ENCODE measurements at places on chromosomes 2 and 18.

- no peak for DNase-seq
Measured at GRCh38 chr18:23682045-23682444, 7.2 kb upstream of the LAMA3 start.

DNA sequence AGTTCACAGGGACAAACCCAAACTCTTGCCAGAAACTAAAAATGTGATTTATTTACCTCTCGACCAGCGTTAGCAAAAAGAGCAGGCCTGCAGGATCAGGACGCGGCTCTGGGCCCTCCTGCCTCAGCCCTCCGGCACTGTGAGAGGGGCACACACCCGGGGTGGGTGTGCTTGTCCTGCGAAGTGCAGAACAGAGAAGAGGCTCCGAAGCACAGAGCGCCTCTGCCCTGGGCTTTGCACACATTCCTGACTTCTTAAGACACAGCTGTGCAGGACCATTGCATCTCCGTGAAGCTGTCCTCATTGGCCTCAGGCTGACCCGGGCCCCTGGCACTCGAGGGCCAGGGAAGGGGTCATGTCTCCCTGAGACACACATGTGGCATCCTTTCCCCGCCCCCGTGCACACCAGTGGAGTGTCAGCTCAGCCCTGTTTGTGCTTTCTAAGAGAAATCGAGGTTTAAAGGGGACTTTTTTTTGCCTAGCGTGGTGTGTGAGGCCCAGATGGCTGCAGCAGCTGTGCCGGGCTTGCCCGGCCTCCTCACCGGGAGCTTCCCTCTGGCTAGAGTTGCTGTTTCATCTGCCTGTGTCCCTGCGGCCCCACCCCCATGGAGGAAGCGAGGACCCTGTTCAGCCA is 9.9 kb upstream of the NFATC1 start:
- no peak for DNase-seq

DNA sequence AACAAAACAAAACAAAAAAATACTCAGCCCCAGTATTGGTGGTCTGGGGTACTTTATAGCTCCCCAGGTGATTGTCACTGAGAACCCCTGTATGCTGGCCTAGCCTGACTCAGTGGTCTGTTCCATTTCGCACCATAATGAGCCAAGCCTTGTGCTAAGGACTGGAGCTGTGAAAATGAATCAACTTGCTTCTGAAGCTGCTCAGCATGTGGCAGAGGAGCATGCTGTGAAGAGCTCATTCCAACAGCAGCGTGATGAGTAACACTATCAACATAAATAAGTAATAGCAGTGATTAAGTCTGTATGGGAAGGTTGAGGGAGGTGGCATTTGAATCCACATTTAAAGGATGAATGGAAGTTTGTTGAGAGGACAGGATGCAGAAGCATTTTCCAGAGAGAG is 67.2 kb upstream of the ATL2 start:
- DNase-seq: no peak

DNA sequence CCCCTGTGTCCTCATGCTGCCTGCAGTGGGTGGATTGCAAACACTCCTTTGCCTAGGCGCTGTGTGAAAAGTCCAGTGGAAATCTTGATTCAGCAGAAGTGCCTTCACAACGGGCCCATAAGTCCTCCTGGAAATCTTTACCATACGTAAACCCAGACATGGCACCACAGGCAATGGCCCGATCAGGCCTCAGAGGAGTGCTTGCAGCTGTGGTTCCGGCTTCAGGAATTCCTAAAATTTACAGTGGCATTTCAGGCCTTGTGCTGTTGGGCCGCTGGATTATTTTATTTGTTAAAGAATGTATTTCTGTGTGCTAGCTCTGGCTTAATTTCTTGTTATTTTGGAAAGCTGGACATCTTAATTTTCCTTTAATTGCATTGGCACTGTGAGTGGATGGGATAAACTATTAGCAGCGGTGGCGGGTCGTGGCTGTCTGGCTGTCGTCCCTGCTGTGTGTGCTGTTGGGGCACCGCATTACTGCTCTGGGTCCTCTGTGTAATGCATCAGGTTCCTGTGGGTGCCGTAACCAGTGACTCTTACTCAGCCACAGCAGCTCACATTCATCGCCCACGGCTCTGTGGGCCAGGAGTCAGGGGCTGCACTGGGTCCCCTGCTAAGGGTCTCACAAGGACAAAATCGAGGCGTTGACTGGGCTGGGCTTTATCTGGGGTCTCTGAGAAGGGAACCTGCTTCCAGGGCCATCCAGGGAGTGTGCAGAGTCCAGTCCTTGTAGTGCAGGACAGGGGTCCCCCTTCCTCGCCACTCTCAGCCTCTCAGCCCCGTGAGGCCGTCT is 73.1 kb downstream of the RTP5 start:
- no peak for DNase-seq

DNA sequence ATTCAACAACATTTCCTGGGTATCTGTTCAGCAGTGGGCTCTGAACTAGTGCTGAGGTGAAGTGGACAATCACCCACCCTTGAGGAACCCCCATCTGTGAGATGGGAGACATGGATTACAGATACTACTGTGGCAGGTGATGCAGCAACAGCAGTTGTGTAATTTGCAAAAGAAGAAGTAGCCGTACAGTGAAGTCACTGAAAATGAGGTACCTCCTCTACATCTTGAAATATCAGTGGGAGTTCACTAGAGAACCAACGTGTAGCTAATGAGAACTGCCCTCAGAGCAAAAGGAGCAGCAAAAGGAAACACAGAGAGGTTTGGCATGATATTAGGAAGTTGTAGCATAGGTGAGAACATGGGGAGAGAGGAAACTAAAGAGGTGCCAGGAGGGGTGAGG is 41.3 kb downstream of the VSNL1 start:
- no peak for DNase-seq

DNA sequence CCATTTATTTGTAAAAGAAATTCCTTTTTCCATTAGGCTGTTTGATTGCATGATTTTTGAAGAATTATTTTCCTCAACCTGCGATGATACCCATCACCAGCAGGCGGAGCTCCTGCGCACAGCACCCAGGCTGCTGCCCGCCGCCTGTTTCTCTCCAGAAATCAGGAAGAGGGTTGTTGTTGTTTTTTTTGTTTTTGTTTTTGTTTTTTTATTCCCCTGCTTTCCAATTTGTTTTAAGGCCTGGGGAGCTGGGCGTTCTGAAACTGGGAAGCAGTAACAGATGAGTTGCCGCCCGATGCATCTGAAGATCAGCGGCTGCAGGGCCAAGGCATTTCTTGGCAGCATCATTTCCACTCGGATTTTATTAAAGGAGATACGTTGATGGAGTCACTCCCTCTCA is 132.1 kb downstream of the MBP start:
- DNase-seq: peak; percentile 86

- DNase-seq: no peak
Measured at GRCh38 chr18:75831960-75832359, 404.5 kb upstream of the SMIM21 start.

DNA sequence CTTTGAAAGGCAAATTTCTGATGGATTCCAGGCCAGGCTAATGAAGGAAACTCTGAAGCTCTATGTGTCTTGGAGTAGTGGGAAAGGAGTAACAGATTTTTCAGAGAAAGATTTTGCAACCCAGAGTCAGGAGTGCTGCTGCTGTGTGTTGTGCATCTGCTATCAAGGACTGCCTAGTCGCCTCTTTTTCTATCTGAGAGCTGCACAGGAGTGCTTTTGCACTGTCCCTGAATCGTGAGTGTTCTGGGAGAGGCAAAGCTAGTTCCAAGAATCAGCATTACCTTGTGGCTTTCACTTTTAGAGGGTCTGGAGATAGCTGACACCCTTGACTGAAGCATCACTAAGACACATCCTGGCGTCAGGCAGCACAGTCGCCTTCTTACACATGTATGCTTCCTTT is 336.4 kb downstream of the PARD3B start:
- no peak for DNase-seq

DNA sequence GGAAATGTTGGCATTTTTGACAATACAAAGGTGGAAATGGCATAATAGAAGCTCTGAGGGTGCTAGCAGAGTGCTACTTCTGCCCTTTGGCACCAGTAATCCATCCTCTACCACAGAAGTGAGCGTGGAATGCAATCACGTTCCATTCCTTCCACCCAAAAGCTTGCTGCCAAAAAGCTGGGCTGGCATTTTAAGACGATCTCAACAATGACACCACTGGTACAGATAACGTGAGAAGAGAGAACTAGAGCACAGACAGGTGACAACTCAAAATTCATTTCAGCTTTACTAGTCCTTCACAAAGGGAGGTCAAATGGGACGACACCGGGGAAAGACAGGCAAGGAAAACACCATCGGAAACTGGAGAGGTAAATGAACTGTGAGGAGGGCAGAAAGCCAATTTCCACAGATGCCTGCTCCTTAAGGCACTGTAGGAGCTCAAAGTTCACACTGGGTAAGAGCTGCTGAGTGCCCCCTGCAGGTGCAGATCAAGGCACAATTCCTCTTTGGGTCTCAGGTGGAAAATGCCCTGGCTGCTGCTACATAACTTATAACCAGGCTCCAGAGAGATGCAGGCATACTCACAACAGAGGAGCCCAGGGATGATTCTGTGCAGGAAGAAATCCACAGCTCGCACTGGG is 50.7 kb upstream of the RNU4ATAC start:
- peak; percentile 67 for DNase-seq

GRCh38 chr2:95539290-95539689 is 52.5 kb upstream of the TRIM43 start:
- DNase-seq: no peak

DNA sequence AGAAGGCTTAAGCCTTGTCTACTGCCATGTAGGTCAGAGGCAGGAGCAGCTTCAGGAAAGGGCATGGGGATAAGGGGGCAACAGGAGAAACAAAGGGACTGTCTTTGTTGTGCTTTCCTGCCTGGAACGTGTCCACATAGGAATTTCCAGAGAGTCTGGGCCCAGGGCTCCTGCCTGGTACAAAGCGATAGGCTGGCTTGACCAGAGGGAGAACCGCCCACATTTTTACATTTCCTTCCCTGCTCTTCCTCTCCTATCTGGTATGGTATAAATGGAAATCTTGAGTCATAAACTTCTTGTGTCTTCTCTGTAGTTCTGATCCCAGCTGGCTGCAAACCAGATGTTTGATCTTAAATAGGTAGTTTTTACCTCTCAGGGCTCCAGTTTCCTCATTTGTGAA is 414.8 kb downstream of the HRH4 start:
- DNase-seq: no peak

- DNase-seq: no peak
Measured at GRCh38 chr2:11239666-11240462, 84.6 kb downstream of the SLC66A3 start.

DNA sequence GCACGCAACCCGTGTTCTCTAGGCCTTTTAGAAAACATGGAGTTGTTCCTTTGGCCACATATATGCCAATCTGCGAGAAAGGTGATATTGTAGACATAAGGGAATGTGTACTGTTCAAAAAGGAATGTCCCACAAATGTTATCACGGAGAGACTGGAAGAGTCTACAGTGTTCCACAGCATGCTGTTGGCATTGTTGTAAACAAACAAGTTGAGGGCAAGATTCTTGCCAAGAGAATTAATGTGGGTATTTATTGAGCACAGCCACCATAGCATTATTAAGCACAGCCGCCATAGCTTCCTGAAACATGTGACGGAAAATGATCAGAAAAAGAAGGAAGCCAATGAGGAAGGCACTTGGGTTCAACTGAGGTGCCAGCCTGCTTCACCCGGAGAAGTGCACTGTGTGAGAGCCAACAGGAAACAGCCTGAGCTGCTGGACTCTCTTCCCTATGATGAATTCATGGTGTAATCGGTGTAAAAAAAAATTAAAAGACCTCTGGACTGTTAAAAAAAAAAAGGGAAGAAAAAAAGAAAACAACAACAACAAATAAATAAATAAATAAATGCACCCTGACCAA is 29.0 kb upstream of the REL start:
- no peak for DNase-seq

GRCh38 chr2:101617188-101617587 is 80.3 kb upstream of the MAP4K4 start:
- peak; percentile 49 for DNase-seq

- DNase-seq: peak; percentile 68
Measured at GRCh38 chr2:109242654-109243331, 113.8 kb downstream of the SH3RF3 start.

DNA sequence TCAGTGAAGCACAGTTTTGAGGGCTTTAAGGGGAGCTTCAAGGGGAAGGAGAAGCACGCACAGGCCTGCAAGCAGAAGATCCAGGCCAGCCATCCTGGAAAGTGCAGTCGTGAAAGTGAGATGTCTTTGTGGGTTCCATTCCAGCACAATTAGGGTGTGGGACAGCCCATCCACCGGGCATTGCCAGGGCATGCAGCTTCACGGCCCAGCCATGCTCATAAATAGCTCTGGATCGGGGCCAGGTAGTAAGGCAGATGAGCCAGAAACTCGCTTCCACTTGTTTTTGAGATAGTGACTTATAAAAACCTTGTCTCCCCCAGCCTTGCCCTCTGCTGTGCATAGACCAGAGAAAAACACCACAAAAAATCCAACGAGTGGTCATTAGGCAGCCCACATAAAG is 21.0 kb downstream of the KDSR start:
- DNase-seq: peak; percentile 29

- peak; percentile 27 for DNase-seq
Measured at GRCh38 chr2:108169982-108170625, 69.7 kb upstream of the SULT1C3 start.

DNA sequence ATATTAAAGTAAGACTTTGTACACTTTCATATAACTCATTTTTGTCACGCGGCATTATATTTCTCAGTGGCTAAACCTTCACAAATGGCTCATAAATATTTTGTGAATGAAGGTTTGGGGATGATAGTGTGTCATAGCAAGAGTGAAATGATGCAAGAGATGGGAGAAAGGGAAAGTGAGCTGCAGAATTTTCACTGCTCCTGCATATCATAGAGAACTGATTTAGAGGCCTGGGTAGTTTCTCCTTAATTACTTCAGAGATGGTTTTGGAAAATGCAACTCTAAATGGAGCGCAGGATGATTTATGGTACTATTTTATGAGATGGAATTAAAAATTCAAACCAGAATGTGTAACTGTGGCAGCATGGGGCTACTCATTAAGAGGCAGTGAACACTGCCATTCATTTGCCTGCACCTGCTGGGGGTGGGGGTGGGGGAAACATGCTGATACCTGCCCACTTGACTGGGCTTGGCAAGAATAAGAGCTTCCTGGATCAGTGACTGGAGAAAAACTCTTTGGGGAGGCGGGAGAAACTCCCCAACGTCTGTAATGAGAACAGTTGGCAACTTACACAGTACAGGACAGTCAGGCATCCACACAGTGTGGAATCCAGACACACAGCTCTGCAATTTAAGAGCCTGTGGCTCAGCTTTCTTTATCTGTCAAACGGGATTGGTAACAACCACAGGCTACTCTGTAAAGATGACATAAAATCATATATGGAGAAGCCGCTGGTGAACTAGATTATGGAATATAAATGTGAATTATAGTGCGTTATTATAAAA is 941.9 kb downstream of the SLC4A3 start:
- DNase-seq: no peak

- DNase-seq: no peak
Measured at GRCh38 chr2:23664066-23664788, 262.7 kb downstream of the ATAD2B start.

- DNase-seq: peak; percentile 47
Measured at GRCh38 chr2:164205347-164205746, 415.9 kb downstream of the GRB14 start.

GRCh38 chr18:33210575-33211189 is 229.8 kb downstream of the CCDC178 start:
- DNase-seq: peak; percentile 29

Measured in GM03348 (cell line).